ENCODE measurements at places on chromosomes 3 and 15. TPM values are rescaled to one million over a fixed set of nuclear protein-coding genes. Genes with fewer than 3 reads are reported as not detected.
A peak's percentile ranks its signal among the peaks of the same experiment; 100 is the strongest.

Gene TAGLN3
- total RNA-seq: 0.80 TPM

Gene FEZF2
- total RNA-seq: not detected

Gene LXN
- not detected for total RNA-seq

GRCh38 chr3:16090024-16090423 is 84.5 kb upstream of the GALNT15 start:
- DNase-seq: peak; percentile 61

- DNase-seq: peak; percentile 36
These were observed 28.6 kb upstream of the SEMA3F start for GRCh38 chr3:50126287-50127211.

GRCh38 chr3:23805633-23806533 is at the start of gene UBE2E1:
UBE2E1 (plus strand) TSS chr3:23805955; CDS start chr3:23807270, 1,315 bp downstream.
- DNase-seq: peak; percentile 68

DNA sequence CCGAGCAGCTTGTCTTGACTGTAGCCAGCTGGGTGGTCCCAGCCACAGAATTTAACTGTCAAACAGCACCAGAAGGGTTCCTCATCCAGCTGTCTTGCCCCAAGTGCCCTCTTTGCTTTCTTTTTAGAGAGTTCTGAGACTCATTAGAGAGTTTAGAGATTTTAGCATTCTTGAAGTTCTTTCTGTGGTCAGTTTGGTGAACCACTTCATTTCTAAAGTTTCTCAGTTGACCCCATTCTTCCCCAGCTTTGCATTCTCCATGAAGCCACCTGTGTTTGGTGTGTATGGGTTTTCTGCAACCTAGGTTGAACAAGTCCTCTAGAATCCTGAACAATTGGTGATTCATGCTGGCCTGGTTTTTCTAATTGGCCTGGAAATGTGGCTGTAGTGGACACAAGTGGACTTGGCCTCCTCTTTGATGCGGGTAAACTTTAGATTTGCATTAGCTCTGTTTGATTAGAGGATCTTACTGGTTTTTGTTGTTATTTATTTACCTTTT is 33.7 kb downstream of the FLNB start:
- peak; percentile 70 for DNase-seq

DNA sequence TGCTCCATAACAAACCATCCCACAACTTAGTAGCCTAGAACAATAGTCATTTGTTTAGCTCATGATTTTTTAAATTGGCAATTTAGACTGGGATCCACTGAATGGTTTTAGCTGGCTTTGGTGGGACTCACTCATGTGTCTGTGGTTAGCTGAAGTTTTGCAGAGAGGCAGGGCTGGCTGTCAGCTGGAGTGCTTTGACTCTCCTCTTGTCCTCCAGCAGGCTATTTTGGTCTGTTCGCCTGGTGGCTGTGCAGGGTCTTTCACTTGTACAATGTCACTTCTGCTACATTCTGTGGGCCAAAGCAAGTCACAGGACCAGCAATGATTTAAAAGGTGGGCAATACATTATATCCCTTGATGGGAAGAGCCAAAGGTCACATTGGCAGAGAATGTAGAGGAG is 1146.5 kb downstream of the ROBO2 start:
- DNase-seq: no peak

GRCh38 chr15:72845981-72846383 is 62.4 kb upstream of the ADPGK start:
- no peak for DNase-seq

Measured in Daoy (cell line).